ENCODE measurements at places on chromosomes 3 and 15.

GRCh38 chr15:99404454-99404853 lies 153.2 kb downstream of the LRRC28 start:
- DNase-seq, result no peak

DNA sequence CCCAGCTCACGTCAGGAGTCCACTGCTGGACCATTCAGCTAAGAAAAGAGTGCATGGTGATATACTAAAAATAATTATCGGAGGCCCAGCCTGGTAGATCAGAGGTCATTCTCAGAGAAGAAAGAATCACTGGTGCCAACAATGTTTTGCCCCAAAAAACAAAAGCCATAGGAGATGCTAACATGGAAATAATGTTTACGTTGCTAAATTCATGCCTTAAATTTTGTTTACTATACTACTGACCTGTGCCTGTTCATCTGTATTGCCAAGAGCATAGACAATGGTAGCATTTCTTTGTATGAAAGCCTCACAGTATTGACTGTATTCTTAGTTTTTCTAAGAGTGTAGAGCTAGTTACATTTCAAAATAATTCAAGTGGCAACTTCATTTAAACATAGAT lies 138.1 kb upstream of the GPR149 start:
- DNase-seq, result no peak

DNA sequence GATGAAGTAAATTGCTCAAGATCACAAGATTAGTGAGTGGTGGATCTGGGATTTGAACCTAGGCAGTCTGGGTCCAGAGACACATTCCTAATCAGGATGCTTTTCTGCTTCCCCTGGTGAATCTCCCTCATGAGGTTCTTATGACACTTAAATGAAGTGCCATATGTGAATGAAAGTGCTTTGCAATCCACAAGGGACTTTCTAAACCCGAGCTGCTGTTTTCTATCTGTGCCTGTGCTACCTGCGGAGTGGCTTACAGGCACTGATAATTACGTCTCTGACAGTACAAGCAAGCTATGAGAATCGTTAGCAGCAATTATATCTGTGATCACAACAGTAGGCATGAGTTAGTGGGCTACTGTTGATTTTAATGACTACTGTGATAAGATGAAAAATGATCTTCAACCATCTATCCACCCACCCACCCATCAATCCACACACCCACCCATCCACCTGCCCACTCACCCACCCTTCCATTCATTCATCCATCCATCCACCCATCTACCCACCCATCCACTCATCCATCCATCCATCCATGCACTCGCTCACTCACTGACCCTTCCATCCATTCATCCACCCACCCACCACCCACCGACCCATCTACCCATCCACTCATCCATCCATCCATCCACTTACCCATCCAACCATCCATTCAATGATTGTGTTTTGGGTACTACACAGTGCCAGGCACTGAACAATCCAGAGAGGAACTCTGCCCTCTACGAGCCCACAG lies 51.8 kb downstream of the ATP2B2 start:
- DNase-seq, result no peak

GRCh38 chr3:50194128-50194902 lies 2.9 kb downstream of the GNAT1 start:
- peak; percentile 86 for DNase-seq

- DNase-seq, result no peak
These were observed 97.3 kb downstream of the SLCO3A1 start for GRCh38 chr15:91950631-91951329.

DNA sequence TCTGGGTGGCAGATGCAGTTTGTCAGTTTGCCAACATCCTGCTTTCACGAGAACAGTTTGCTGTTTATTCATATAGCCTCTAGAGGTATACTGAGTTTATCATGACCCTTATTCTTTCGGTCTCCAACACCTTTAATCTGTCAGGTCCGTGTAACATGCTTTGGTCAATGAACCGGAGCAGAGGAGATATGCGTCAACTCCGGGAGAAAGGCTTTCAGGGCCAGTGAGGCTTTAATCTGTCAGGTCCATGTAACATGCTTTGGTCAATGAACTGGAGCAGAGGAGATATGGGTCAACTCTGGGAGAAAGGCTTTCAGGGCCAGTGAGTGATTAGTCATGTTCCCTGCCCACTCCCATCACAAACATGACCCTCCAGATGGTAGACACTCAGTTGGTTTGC lies 16.9 kb upstream of the GPD1L start:
- DNase-seq, result no peak

DNA sequence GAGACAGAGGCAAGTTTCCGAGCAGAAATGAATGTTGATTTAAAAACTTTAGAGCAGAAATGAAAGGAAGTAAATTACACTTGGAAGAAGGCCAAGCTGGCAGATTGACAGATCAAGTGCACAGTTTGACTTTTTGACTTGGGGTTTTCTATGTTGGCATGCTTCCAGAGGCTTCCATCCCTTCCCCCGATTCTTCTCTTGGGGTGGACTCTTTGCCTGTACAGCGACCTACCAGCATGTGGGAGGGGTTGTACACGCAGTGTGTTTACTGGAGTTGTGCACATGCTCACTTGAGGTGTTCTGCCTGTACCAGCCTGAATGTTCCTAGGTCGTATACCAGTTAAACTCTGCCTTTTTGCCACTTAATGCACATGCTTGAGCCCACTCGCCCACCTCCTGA lies 701.5 kb upstream of the GBE1 start:
- no peak for DNase-seq

- no peak for DNase-seq
These were observed 18.6 kb upstream of the MYZAP start for GRCh38 chr15:57573151-57573550.

DNA sequence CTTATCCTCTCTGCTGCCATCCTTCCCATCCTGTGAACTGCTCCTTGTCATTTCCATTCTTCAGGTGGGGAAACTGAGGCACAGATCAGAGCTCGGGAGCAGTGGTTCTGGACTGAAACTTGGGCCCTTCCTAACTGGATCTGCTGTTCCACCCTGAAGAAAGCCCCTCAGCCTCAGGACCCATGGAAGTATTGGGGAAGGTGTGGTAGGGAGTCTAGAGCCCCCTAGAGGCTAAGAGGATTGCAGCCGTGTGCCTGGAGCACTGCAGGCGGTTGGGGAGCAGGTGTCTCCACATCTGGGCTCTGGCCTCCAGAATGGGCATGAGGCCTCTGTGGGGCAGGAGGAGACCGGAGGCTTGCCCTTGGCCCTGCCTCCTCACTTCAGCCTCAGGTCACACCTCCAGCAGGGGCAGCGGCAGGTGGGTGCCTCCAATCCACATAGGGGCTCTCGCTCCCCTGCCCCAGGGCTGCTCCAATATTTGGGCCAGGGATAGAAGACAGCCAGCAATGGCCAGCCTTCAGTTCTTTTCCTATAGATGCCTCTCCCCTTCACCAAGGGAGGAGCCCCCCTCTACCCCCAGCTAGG lies 28.1 kb downstream of the DNAJB8 start:
- DNase-seq, result no peak
